ENCODE measurements at places on chromosomes 2 and 18.

GRCh38 chr2:237566401-237567235 is at the start of gene PRLH:
PRLH (plus strand) TSS chr2:237566574; CDS start chr2:237566574, 0 bp downstream.
- no peak for DNase-seq

DNA sequence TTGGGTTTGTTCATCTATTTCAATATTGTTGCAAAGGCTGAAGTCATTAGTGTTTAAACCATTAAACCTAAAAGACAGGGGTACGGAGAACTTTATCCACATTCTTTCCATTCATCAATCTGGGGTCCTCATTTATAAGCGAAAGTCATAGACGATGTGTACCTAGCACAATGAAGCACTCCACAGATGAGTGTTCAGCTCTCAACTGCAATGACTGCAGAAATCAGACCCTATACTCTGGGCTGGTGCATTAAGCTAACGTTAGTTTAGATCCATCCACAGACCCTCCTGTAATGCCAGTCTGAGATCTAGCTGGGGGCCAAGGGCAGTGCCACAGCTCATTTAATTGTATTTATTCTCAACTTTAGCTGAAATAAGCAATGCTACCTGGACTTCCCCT is 155.2 kb downstream of the AFF3 start:
- no peak for DNase-seq

GRCh38 chr2:235669983-235670962 is 176.4 kb downstream of the AGAP1 start:
- DNase-seq = no peak

- peak; percentile 42 for DNase-seq
Observed at GRCh38 chr2:230762317-230762896, 49.8 kb downstream of the CAB39 start.

GRCh38 chr18:11047156-11047555 is 102.2 kb downstream of the PIEZO2 start:
- no peak for DNase-seq

- no peak for DNase-seq
Observed at GRCh38 chr2:111634050-111634794, 249.8 kb downstream of the ANAPC1 start.

DNA sequence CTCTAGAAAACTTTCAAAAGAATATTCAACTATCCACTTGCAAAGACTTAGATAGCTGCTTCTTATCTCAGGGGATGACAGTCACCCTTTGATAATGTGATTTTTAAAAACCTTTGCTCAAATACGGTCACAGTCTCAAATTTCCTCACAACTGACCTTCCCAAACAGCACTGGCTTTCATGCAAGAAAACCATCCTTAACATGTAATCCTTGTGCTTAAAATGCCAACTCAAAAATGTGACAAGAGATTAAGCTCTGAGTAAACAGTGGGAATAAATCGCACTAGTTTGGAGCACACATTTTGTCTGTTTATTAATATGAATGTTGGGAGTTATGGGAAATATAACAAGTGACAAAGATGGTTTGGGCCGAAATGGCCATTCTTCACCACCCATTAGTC is 87.5 kb upstream of the CCBE1 start:
- DNase-seq = no peak

- no peak for DNase-seq
Observed at GRCh38 chr2:102235491-102235890, 48.7 kb downstream of the IL1RL2 start.

- no peak for DNase-seq
Observed at GRCh38 chr18:79639072-79639829, 40.4 kb upstream of the CTDP1 start.

DNA sequence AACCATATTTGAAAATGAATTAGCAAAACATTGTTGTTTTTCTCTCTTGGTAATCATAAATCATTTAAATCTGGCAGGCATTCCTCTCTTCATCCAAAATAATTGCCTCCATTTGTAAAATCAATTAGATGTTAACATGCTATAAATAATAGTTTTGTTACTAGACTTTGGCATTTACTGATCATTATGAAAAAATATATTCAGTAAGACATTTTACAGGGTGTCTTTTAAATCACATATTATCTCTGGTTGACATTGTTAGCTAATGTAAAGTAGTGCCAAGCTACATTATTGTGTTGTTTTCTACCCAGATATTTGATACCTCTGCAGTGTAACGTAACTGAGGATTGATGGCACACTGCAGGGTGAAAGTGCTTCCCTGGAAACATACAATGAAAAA is 31.8 kb upstream of the DLX1 start:
- DNase-seq = no peak

- DNase-seq = no peak
Observed at GRCh38 chr2:201600906-201601305, 42.4 kb downstream of the TMEM237 start.

GRCh38 chr2:164642268-164642667 is 21.0 kb upstream of the GRB14 start:
- DNase-seq = no peak

GRCh38 chr2:152396051-152396511 is 61.1 kb downstream of the FMNL2 start:
- no peak for DNase-seq

- DNase-seq = no peak
Observed at GRCh38 chr2:113098041-113098440, 29.4 kb upstream of the IL1RN start.

DNA sequence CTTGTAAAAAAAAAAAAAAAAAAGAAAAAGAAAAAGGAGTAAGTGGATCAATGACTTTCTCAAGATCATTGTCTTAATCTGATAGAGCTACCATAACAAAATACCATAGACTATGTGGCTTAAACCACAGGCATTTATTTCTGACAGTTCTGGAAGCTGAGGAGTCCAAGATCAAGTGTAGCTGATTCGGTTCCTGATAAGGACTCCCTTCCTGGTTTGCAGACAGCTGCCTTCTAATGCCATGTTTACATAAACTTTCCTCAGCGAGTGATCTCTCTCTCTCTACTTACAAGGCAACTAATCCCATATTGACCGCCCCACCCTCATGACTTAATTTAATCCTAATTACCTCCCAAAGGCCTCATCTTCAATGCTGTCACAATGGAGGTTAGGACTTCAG is 36.5 kb upstream of the SIX2 start:
- no peak for DNase-seq

DNA sequence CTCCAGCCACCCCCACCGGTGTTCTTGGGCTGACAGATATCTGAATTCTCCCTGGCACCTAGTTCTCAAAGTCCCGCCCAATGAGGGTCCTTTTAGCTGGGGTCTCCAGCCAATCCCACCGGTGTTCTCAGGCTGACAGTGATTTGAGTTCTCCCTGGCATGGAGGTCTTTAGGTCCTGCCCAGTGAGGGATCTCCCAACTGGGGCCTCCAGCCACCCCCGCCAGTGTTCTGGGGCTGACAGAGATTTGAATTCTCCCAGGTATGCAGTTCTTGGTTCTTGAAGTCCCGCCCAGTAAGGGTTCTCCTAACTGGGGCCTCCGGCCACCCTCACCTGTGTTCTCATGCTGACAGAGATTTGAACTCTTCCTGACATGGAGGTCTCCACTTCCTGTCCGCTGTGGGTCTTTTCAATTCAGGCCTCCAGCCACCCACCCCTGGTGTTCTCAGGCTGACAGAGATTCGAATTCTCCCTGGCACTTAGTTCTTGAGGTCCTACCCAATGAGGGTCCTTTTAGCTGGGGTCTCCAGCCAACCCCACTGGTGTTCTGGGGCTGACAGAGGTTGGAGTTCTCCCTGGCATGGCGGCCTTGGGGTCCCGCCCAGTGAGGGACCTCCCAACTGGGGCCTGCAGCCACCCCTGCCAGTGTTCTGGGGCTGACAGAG is 154.6 kb downstream of the ANKRD36 start:
- peak; percentile 4 for DNase-seq

DNA sequence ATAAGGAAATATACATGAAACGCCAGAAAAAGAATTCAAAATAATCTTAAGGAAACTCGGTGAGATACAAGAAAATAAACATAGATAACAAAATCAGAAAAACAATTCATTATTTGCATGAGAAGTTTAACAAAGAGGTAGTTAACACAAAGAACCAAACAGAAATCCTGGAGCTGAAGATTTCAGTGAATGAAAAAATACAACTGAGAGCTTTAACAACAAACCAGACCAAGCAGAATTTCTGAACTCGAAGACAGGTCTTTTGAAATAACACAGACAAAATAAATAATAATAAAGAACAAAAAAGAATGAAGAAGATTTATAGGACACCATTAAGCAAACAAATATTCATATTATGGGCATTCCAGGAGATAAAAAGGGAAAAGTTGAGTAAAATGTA is 204.7 kb downstream of the ATAD2B start:
- DNase-seq = no peak

GRCh38 chr2:232886176-232886575 is 16.1 kb downstream of the SNORC start:
- no peak for DNase-seq

DNA sequence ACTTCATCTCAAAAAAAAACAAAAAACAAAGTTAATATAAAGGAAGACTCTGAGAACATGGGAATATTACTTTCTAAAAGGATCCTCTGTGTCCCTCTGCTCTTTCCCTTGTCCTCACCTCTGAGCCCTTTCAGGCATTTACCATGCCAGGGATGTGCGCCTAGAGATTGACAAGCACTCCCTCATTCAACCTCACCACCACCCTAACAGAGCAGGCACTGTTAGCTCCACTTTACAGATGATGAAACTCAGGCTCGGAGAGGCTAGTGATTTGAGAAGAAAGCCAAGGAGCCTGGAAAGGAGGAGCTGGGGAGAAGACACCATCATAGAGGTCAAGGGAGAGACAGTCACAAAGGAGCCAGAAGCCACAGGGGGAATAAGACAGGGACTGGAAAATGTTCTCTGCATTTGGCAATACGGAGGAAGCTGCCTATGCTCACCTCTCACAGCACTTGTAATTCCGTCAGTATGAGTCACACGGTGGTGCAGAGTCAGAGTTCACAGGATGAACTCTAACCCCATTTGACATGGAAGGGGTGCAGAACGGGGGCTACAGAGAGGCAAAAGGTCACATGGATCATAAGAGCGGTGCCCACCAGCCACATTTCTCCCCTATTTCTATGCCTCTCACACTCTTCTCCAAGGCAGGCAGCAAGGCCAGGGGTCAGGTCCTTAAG is 101.8 kb upstream of the NFU1 start:
- DNase-seq = no peak

DNA sequence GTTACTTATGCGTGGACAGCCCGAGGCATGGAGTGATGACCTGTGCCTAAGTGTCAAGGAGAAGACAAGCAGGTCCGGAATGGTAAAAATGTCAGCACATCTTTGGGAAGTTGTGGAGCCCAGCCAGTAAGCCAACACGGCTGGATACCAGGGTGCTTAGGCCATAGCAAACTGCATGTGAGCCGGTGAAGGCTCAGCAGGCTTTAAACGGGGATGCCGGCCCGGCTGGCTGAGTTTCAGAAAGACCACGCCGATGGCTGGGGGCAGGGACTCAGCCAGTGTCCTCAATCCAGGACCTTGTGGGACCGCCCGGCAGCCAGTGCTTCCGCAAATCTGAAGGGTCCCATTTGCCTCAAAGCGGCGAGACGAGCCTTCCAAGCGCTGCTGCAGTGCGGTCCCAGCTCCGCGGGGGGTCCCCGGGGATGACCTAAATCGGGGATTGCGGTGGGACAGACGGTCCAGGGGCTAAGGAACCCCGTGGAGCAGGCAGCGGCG is 946 bp upstream of the AGAP1 start:
- no peak for DNase-seq

DNA sequence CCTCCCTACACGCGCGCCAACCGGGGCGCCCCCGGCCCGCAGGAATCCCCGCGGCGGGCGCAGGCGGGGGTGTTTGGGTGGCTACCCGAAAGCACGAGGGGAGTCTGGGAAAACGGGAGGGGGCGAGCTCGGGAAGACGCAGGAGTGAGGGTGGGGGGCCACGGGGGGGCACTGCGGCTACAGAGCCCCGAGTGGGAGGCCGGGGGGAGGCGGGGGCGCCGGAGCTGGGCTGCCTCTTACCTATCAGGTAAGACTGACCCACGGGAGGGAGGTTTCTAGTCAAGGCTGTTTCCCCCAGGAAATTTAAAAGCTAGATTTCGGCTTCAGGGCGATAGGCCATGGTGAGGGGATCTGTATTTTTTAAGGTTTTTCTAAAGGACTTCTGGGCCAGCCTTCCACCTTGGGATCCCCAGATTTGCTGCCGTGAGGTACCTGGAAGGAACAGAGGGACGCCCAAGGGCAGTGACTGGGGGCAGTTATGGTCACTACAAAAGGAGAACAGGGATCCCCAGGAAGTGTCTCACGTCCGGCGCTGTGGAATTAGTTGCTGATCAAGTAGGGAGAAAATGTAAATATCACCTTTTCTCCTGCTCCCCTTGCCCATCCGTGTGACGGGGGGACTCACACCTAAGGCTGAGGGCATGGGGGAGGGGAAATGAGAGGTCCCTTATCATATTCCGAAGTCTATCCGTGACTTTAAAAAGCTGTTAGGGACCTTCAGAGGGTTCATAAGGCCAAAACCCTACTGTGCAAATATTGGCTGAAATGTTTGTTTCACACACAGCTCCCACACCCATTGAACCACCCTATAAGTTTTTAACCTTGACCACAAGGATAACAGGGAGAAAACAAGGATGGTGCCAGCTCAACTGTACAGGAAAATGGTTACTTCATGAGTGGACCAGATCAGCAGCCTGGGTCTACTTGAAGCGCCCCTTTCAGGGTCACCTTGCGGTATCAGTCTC is 638 bp upstream of the IRS1 start:
- DNase-seq = no peak

DNA sequence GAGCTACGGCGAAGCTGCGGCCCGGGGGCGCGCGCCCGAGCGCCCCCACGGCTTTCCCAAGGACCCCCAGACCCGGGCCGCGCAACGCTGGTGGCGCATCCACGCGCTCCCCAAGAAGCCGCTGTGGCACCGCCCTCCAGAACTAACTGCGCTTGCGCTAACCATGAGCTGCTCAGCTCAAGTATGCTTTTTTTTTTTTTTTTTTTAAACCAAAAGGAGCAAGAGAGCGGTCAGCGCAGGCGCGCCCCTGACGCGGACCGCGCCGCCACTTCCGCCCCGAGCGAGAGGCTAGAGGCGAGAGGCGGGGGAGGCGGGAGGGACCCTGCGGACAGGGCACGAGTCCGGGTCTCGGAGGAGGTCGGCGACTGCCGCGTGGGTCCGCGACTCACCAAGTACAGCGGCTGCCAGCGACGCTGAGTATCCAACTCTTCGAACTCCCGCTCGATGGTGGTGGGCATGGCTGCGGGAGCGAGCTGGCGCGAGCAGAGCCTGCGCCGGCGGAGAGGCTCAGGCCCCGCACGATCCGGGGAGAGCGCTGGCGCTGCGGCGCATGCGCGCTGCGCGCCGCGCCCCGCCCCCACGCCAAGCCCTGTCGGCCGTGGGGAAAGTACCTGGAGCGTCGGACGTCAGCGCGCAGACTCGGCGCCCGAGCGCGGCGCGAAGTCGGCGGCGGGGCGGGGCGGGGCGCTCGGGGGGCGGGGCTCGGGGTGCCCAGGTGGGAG is at the start of gene PTPN2:
TSS of gene PTPN2 (minus strand) at position 554 of the 722 bp plus-strand sequence. CDS start at position 458, 96 bp downstream.
- DNase-seq = peak; percentile 94

DNA sequence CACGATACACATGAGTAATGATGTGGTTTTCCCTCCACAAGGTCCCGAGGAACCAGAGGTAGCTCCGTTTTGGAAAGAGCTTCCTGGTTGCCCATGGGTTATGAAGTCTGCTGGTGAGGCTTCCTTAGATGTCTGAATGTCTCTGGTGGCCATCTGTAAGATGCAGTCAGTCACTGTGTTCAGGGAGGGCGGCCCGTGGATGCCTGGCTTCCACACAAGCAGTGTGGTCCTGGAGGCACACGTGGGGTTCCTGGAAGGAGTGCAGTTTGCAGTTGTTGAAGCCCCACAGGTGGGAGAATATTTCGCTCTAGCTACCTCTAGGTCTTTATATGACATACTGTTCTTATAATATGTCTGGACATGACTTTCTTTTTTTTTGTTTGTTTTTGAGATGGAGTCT is 209.0 kb downstream of the FAM210A start:
- DNase-seq = no peak

Data from stimulated activated CD4-positive, alpha-beta T cell treated with anti-CD3 and anti-CD28 coated beads, Interleukin-15, amount 100 ng/mL, for 24 hours (primary cell).